GM20000 (cell line): ENCODE measurements at places on chromosomes 11 and 22.

GRCh38 chr22:43891360-43892182 lies at the start of gene PNPLA5:
TSS of gene PNPLA5 (minus strand) at chr22:43892013. CDS start at chr22:43891880, 133 bp downstream.
- no peak for DNase-seq

DNA sequence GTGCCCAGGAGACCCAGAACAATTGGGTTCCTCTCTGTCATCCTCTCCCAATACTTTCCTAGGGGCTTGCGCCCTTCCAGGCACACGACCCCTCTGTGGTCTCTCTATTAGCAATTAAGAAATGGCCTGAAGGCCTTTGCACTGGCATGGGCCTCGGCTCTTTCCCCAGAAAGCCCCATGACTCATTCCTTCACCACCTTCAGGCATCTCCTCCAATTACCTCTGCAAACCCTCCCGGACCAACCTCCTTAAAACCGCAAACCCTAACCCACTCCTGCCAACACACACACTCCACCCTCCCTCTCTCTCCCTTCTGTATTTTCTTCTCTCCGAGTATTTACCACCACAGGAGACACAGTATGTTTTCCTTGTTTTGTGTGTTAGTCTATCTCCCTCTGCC lies 36.7 kb downstream of the LARGE1 start:
- no peak for DNase-seq

DNA sequence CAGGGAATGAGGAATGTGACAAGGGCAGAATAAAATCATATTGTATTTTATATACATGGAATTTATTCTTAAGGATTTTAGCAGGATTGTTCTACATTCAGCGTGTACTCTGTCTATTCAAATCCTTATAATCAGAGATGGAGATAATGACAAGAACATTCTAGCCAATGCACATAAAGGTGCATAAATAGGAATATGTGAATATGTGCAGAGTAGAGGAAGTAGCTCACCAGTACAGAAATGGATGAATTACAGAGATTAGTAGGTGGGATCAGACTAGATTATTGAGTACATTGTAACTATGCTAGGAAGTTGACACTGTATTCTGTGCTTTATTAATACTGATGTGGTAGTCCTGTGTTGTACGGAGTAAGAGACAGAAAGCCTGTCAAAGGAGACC lies 1308.8 kb downstream of the FAM181B start:
- DNase-seq = no peak

GRCh38 chr22:30385942-30386341 lies 1.3 kb downstream of the RNF215 start:
- DNase-seq = no peak

DNA sequence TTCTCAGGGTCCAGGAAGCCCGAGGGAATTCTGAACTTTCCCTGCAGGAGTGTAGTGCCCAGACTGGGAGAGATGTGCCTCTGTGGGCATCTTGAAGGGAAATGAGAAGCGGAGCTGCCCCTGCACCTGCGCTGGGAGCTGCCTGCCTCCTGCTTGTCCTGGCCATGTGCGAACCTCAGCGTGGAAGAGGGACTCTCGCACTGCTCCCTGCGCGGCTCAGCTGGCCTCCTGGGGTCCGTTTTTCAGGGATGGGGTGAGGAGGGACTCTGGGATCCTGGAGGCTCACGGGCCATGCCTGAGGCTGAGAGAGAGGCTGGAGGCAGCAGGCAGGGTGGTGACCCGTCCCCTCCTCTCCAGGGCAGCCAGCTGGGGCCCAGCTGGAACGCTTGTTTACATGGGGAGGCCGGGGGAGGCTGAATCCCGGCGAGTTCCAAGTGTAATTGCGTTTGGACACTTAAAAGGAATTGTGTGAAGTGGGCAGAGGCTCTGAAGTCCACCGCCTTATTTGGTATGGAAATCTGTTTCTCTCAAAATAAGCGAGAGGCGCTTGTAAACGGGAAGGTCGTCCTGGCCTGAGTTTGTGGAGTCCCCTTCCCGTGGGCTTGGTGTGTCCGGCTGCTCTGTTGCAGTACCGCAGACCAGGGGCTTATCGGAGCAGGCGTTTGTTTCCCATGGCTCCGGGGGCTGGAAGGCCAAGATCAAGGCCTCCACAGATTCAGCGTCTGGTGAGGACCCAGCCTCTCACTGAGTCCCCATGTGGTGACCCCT lies 1.2 kb upstream of the MRGPRF start:
- DNase-seq = no peak

DNA sequence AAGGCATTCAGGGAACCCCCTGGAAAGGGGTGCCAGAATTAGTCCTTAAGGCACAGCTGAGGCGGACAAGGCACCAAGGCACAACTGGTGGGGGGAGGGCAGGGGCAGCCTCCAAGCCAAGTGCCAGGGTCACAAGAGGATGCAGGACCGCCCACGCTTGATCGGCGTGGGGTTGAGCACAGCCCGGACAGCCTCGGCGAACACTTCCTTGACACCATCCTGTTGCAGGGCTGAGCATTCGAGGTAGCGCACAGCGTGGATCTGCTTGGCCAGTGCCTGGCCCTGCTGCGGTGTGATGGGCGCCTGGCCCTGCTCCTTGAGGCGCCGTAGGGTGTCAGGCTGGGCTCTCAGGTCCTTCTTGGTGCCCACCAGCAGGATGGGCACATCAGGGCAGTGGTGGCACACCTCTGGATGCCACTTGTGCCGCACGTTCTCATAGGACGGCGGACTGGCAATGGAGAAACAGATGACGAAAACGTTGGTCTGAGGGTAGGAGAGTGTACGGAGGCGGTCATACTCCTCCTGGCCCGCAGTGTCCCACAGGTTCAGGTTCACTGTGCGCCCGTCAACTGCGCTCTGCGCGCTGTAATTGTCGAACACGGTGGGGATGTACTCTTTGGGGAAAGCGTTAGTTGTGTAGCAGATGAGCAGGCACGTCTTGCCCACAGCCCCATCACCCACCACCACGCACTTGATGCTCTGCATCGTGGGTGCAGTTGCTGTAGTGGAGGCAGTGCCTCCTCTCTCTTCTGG lies 13.1 kb downstream of the RHOG start:
- DNase-seq = no peak

GRCh38 chr11:16924462-16924825 lies 89.8 kb downstream of the PLEKHA7 start:
- DNase-seq = peak; percentile 75

- no peak for DNase-seq
Observed at GRCh38 chr11:114304065-114304464, 7.9 kb downstream of the NNMT start.

- DNase-seq = peak; percentile 97
Observed at GRCh38 chr11:119205574-119206510, at the start of gene CBL. TSS of gene CBL (plus strand) at chr11:119206339. CDS start at chr11:119206418, 79 bp downstream.

- DNase-seq = no peak
Observed at GRCh38 chr11:37557990-37558389, 960.0 kb upstream of the RAG2 start.

- no peak for DNase-seq
Observed at GRCh38 chr11:12044799-12045198, 36.4 kb upstream of the DKK3 start.

DNA sequence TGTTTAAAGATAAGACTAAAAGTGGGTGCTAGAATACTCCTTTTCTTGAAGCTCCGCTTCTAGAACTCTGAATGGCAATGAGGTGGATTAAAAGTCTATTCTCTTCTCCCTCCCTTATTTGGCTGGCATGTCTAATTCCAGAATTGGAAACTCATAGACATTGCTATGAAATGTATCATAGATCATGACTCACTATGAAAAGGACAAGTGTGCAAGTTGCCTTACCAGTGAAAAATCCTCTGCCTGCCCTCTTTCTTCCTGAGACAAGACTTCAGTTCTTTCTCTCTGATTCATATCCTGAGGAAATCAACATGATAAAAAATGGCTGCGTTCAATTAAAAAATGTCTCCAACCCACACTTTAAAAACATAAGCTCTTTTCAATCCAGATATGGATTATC lies 73.2 kb upstream of the BLID start:
- no peak for DNase-seq

DNA sequence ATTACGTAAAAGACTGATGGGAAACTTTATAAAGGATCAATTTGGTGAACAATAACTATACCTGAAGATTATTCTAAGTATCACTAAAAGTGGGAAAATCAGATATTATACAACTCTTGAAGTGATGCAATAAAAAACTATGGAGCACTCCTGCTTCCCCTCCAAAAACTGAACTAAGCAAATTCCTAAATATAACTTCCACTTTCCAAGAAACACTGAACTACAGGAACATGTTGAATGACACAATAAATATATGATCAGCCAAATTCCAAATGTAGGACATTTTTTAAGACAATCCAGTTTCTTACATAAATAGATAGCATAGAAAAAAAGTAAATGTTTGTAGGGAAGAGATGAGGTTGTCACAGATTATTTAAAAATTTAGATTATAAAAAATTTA lies 102.1 kb upstream of the APOA1 start:
- DNase-seq = no peak
